Sigmoid colon (tissue), 7 donors: ENCODE measurements at places on chromosomes 13 and 19. TPM values are rescaled to one million over a fixed set of nuclear protein-coding genes. Genes with fewer than 3 reads are reported as not detected.
A peak's percentile ranks its signal among the peaks of the same experiment; 100 is the strongest.

Gene ERICH6B
- polyA plus RNA-seq, result not detected

- H3K4me1 ChIP-seq, result no peaks in the 10 kb centered on the region
- peaks cover 4% of the 10 kb centered on the region for H3K27me3 ChIP-seq
- DNase-seq, result no peak
- H3K4me3 ChIP-seq, result no peak overlapping the region
Observed at GRCh38 chr13:102907016-102907756, 61.4 kb downstream of the ERCC5 start.

GRCh38 chr13:45341799-45342500 lies 967 bp upstream of the TPT1 start:
- H3K27me3 ChIP-seq, result no peaks in the 10 kb centered on the region
- peak; percentile 83 for DNase-seq
- H3K4me3 ChIP-seq, result peak overlapping the region; percentile 99
- H3K27ac ChIP-seq, result peak overlapping the region; percentile 100

DNA sequence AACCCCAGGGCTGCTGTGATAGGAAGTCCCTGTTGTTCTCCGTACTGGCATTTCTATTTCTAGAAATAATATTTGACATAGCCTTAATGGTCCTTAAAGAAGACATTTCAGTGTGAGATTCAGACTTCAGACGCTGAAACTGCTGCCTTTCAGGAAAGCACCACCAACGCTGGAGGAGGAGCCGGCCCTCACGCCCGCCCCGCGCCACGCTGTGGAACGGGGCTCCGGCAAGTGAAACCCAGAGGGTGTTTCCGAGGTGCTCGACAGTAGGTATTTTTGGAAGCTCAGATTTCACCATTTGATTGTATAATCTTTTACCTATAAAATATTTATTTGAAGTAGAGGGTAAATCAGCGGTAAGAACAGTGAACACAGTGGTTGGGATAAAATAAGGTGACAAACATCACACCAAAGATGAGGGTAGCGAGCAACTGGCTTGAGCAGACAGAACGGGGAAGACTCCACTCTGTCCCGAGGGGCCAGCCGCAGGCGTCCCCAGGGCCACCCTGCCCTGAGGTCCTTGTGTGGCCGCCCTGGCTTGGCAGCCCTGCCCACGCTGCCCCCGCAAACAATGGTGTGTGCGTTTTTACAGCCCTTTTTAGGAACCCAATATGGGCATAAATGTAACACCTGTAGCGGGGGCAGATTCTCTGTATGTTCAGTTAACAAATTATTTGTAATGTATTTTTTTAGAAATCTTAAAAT lies 85.6 kb upstream of the MCF2L start:
- H3K4me3 ChIP-seq, result no peak overlapping the region
- H3K36me3 ChIP-seq, result peaks cover 9% of the 10 kb centered on the region
- no peaks in the 10 kb centered on the region for H3K27me3 ChIP-seq
- no peak for DNase-seq
- H3K27ac ChIP-seq, result no peak overlapping the region

GRCh38 chr13:46620471-46620870 lies 67.5 kb downstream of the LRCH1 start:
- H3K27me3 ChIP-seq, result no peaks in the 10 kb centered on the region
- no peak for DNase-seq
- no peak overlapping the region for H3K27ac ChIP-seq
- no peak overlapping the region for H3K4me3 ChIP-seq

Gene ATP4A
- polyA plus RNA-seq, result not detected

- DNase-seq, result no peak
- H3K27me3 ChIP-seq, result peaks cover 55% of the 10 kb centered on the region
- no peak overlapping the region for H3K27ac ChIP-seq
- no peak overlapping the region for H3K4me3 ChIP-seq
- no peaks in the 10 kb centered on the region for H3K36me3 ChIP-seq
Observed at GRCh38 chr19:1528596-1529429, 4.9 kb downstream of the PLK5 start.

- no peaks in the 10 kb centered on the region for H3K27me3 ChIP-seq
- H3K27ac ChIP-seq, result peak within 1 kb of the TSS; percentile 100
- no peaks in the 10 kb centered on the region for H3K36me3 ChIP-seq
- H3K4me3 ChIP-seq, result peak within 1 kb of the TSS; percentile 92
- peaks cover 71% of the 10 kb centered on the region for H3K4me1 ChIP-seq
Observed at GRCh38 chr13:113209336-113209758, at the start of gene CUL4A. TSS of gene CUL4A (plus strand) at chr13:113209613. CDS start at chr13:113209628, 15 bp downstream.

DNA sequence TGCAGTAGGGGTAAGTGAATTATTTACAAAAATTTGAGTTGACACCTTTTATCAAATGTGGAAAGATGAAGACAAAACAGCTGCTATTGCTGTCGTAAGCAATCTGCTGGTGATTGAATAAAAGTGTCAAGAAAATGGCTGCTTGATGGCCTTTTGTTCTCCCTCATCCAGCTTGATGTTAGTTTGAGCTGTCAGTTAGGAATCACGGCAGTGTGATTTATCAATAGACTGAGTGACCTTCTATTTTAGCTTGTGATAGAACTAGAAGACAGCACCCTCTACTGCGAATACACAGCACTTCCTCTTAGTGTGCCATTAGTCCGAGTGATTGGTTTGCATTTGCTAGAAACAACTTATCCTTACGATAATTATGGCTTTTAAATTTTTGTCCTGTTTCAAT lies 76.3 kb downstream of the MZT1 start:
- H3K4me1 ChIP-seq, result no peaks in the 10 kb centered on the region
- no peak overlapping the region for H3K27ac ChIP-seq
- no peaks in the 10 kb centered on the region for H3K27me3 ChIP-seq
- DNase-seq, result no peak
- no peaks in the 10 kb centered on the region for H3K36me3 ChIP-seq

DNA sequence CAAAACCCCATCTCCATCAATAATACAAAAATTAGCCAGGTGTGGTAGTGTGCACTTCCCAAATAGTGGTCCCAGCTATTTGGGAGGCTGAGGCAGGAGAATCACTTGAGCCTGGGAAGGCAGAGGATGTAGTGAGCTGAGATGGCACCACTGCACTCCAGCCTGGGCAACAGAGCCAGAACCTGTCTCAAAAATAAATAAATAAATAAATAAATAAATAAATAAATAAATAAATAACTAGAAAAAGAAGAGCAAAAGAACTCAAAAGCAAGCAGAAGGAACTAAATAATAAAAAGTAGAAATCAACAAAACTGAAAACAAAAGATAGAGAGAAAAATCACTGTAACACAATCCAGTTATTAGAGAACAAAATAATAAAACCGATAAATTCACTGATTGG lies 12.3 kb downstream of the ZNF585A start:
- no peaks in the 10 kb centered on the region for H3K4me1 ChIP-seq
- no peak overlapping the region for H3K4me3 ChIP-seq
- no peak for DNase-seq
- H3K36me3 ChIP-seq, result peaks cover 100% of the 10 kb centered on the region
- no peaks in the 10 kb centered on the region for H3K27me3 ChIP-seq

GRCh38 chr19:42366673-42367072 lies 23.4 kb downstream of the CNFN start:
- no peaks in the 10 kb centered on the region for H3K27me3 ChIP-seq
- no peaks in the 10 kb centered on the region for H3K36me3 ChIP-seq
- no peak overlapping the region for H3K4me3 ChIP-seq
- H3K27ac ChIP-seq, result no peak overlapping the region

Gene TMEM145
- polyA plus RNA-seq, result not detected

- DNase-seq, result no peak
- no peak overlapping the region for H3K4me3 ChIP-seq
- H3K27me3 ChIP-seq, result no peaks in the 10 kb centered on the region
Observed at GRCh38 chr13:61128850-61129645, 286.6 kb downstream of the PCDH20 start.
